ENCODE measurements at places on chromosomes 2 and 18.

GRCh38 chr2:77013457-77013856, 508.7 kb downstream of the LRRTM4 start:
- DNase-seq: no peak

- DNase-seq: no peak
These were observed 75.8 kb downstream of the SDC1 start for GRCh38 chr2:20148923-20149702.

- no peak for DNase-seq
These were observed 95.9 kb downstream of the NCOA1 start for GRCh38 chr2:24586955-24587354.

DNA sequence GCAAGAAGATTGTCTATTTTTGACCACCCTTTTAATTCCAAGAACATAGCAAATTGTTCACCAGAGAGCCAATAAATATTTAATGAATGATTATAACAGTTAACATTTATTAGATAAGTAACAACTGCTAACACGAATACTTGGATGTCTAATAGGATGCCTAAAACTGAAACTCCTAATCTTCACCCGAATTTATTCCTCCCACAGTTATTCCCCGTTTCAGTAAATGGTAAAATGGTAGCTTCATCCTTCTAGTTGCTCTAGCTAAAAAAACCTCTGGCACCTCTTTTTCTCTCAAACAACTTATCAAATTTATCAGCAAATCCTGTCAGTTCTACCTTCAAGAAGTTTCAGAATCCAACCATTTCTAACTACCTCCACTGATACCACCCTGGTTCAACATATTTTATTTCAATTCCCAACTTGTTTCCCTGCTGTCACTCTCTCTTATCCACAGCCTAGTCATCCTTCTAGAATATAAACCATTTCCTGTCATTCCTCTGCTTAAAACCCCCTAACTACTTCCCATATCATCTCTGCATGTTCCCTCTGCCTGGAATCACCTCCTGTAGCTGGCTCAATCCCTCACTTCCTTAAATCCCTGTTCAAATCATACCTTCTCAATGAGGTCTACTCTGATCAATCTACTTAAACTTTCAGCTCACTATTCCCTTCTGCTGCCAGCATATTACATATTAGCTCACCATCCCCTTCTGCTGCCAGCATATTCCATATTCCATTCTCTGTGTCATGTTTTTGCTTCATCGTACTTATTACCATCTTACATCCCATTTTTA, 93.8 kb downstream of the ROCK2 start:
- DNase-seq: no peak

GRCh38 chr2:7430421-7430868, 513.2 kb downstream of the RNF144A start:
- no peak for DNase-seq

DNA sequence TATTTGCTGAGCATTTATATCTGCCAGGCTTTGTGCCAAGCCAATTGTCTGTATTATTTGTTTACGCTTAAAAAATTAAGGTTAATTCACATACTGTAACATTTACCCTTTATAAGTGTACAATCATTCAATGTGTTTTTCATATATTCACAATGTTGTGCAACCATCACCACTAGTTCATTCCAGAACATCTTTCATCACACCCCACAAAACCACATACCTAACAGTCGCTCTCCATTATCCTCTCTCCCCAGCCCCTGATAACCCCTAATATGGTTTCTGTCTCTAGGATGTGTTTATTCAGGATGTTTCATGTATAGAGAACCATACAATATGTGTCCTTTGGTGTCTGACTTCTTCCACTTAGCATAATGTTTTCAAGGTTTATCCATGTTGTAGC, 234.1 kb downstream of the INSIG2 start:
- DNase-seq: no peak

DNA sequence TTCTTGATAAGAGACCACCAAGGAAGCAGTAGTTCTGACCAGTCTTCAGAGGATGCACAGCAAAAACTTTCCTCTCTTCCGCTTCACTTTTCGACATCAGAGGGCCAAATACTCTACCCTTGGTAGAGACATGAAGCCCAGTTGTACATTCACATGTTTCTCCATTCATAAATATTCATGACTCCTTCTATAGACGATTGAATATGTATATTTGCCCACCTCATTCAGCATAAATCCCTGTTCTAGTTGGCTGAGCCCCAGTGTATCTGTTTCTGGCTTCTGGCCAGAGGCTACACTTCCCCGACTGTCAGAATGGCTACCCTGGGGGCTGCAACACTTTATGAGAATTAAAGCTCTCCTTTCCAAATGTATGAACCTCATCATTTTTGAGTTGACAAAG, 258.5 kb downstream of the ASXL3 start:
- DNase-seq: no peak

DNA sequence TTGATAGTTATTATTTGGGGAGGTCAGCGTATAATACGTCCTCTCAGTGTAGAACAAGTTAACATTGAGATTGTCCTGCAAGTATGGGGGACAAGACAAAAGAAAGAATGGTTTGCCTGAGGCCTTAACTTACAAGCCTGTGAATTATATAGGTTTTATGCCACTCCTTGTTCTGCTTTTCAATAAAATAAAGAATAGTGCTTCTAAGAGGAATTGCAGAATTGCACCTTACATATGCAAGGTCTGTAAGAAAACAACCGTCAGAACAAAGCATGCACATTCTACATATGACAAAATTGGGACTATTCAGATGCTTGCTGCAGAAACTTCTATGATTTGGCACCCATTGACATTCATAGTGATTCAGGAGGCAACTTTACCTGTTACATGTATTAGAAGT, 785.0 kb downstream of the NR4A2 start:
- DNase-seq: no peak

DNA sequence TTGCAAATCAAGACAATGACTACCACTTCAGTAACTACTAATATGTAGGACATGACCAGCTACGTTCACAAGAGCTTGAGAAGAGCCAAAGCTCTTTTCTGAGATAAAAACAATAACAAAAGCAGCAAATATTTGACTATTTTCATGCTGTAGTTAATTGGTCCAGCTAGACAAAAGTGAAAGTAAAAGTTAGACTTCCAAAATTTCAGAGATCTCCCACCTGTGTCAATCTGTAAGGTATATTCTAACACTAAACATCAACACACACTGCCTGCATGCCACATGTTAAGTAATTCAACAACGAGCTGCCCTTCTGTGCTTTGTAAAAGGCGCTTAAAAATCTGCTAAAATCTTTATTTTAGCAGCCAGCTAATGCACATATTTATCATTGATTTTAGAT, 185.9 kb downstream of the SLC39A10 start:
- DNase-seq: no peak

- DNase-seq: no peak
These were observed 3.5 kb downstream of the CAPN14 start for GRCh38 chr2:31213601-31214443.

DNA sequence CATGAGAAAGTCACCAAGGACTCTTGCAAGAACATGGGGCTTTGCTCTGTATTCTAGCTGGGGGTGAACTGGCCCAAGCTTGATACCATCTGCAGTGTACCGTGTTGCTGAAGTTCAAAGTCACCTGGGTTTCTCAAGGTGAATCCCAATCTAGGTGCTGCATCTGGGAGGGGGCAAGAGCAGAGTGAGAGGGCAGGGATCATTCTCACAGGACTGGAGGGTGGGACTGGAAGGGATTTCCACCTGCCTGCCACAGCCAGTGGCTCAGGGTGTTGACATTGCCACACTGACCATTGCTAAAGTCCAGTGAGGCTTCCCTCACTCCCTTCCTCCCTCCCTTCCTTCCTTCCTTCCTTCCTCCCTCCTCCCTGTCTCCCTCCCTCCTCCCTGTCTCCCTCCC, 98.7 kb downstream of the MYCN start:
- no peak for DNase-seq

GRCh38 chr2:124810132-124810531, 785.0 kb downstream of the CNTNAP5 start:
- DNase-seq: no peak

DNA sequence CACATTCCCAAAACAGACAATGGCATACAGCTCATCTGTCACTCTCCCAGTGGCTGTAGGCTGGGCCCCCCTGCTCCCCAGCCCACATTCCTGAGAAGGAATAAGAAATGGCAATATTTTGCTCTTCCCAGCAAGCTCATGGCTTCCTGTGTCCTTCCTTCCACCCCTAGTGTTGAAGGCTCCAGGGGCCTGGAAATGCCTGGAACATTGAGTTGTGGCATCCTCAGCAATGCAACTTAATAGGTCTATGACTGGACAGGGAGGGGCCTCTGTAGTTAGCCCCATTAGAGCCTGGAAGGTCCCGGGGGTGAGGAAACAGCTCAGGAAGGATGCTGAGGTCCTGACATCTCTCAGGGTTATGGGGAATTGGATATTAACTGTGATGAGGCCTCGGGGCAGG, 3.3 kb downstream of the KIF3C start:
- DNase-seq: no peak

DNA sequence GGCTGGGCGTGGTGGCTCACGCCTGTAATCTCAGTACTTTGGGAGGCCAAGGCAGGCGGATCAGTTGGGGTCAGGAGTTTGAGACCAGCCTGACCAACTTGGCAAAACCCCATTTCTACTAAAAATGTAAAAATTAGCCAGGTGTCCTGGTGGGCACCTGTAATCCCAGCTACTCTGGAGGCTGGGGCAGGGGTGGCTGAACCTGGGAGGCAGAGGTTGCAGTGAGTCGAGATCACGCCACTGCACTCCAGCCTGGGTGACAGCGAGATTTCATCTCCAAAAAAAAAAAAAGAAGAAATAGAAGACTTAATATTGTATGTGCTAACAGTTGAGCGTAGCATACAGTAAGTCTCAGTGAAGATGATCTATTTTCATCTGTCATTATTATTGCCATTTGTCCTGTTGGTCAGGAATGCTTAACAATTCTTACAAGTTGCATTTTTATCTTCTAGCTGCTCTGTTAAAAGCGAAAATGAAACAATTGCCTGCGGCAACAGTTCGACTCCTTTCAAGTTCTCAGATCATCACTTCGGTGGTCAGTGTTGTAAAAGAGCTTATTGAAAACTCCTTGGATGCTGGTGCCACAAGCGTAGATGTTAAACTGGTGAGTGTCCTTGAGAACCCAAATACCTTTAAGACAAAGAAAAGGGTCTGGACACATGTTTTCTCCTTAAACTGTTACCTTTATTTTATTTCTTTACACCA, 7.2 kb downstream of the PMS1 start:
- no peak for DNase-seq

DNA sequence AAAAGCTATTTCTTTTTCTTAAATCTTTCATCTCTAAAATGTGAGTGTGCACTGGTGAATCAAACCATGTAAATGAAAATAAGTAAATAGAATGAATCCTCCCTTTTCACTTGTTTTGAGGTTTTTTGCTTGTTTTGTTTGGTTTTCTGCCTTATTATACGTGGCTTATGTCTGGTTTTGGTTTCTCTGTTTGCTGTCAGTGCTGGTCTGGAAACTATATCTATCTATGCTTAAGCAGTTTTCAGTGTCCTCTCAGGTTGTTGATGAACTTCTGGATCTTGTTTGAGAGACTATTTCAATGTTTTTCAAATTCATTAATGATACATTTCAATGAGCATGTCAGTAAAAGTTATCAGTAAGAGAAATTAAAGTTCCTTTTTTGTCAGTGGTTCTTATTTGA, 48.1 kb upstream of the TNFRSF11A start:
- DNase-seq: no peak

DNA sequence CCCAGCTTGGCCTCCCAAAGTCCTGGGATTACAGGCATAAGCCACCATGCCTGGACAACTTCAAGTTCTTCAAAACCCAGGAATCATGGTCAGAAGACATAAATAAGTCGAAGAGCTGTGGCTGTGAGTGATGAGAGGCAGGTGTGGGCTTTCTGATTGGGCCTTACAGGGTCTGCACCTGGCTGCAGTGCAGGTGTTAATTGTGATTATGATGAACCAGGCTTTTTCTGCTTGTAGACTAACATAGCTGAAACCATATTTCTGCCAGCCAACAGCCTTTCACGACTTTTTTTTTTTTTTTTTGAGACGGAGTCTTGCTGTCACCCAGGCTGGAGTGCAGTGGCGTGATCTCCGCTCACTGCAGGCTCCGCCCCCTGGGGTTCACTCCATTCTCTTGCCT, 14.9 kb upstream of the DTNB start:
- DNase-seq: no peak

DNA sequence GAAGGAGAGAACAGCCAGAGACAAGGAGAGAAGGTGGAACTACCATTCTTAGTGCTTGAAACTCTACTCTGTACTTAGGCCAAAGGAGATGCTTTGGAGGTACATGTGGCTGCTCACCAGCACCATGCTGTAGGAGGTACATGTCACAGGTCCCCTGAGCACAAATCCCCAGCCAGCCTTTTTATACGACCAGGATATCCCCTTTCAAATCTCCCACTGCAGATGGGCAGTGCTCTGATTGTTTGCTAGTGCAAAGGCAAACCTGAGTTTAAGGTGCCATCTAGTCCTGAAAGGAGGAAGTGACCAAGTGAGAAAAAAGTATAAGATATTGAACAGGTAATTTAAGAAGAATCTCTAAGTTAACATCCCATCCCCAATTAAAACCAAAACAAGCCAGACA, 17.1 kb upstream of the TTC21B start:
- no peak for DNase-seq

DNA sequence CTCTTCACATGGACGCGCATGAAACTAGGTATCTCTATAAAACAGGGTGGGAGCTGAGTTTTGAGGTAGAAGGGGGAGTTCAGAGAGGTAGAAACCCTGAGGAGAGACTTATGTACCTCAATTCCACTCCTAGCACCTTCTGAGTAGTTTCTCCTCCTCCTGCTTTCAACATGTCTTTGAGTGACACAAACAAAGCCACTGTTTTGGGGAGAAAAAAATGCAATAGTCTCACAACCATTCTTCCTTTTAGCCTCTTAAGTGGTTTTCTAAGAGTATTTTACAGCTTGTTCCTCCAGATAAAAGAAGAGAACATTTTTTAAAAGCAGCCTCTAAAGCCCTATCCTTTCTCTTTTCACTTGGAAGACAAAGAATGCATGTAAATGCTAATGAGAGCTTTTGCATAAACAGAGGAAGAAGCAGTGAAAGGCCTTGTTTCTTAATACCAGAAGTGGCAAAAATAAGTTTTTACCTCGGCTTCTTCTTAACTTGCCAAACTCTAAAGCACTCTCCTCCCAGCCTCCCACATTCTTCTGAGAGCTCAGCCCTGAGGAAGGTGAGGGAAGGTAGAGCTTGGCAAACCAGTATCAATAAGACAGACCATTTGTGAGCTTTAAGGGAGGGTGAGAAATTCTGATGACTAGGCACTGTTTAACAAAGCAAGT, 1304.4 kb upstream of the ACVR2A start:
- no peak for DNase-seq

DNA sequence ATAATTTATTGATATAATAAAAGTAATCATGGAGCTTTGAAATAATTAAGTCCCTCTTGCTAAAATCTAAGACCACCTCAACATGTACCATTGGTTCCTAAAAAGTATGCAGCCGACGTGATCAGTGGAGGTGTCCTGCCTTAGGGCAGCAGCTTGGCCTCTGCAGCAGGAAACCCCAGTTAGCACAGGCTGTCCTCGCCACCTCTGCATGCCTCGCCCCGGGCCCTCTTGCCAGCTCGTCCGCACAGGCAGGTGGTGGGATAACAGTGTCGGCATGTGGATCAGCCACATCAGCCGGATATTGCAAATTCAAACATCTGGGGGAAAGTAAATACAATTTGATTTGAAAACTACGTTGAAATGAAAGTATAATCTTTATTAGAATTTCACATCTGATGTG, 22.9 kb downstream of the COA5 start:
- DNase-seq: no peak

GRCh38 chr2:219736209-219736608, 108.8 kb downstream of the SLC4A3 start:
- DNase-seq: no peak
